ENCODE measurements at places on chromosomes 16 and 17.

DNA sequence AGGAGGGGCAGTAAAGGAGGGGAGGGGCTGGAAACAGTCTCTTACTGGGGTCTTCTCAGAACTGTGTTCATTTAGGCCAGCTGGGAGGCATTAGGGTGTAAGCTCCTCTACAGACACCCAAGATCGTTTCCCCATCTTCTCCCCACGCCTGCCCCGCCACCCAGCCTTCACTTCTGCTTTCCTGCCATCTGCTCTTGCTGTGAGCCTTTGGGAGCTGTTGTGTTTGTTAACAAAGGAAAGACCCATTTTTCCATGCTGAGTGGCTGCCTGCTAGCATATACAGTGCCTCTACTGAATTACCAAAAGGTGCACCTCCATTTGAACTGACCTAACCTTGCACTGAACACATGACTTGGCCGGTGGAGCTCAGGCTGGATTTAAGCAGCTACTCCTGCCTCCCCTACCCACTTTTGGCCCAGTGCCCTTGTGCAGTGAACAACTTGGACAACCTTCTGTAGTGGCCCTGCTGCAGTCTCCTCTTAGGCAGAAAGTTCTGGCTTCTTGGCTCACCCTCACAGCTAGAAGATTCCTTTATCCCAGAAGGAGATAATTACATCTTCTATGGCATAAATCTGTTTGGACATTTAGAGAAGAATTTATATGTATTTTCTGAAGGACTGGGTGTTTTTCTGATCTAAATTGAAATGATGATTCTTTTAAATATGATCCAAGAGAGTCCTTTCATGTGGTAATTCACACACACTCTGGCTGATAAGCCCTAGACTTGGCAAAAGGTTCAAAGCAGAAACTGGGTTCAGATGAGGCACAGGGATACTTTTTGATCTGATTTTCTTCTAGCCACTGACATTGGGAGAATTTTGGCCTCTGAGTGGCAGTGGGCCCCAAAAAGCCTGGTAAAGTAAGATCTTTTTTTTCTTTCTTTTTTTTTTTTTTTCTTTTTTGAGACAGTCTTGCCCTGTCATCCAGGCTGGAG is 81.9 kb upstream of the HNF1B start:
- DNase-seq: no peak

GRCh38 chr17:50259477-50260324 is 14.6 kb upstream of the TMEM92 start:
- no peak for DNase-seq

DNA sequence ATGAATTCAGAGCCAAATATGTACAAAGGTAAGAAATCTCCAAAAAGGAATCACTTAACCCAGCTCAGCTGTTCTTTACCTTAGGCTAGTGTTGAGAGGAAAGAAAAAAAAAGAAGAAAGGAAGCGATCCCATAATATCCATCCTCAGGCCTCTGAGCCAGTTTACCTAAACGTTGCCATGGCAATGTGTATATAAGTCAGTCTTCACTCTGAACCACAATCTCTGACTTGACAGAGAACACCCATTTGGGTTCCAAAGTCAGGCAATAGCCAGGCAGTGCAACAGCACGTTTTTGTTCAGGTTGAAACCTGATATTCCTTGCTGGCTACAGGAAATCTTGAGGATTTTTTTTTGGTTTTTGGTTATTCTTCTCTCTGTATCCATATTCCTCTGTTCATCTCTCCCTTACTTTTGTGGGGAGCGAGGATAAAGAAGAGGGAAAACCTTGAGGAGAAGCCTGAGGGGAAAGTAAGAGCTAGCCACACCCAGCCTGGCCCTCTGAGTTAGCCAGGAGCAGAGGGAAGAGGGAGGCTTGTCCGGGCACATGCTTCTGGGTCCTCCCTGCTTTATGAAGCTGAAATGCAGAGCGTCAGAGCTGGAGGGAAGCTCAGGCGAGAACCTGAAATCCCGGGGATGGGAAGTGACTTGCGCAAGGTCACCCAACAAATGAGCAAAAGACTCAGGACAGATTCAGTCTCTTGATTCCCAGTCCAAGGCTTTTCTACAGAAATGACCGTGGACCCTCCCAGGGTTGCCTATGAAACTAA is 152.7 kb downstream of the SOX9 start:
- DNase-seq: no peak

DNA sequence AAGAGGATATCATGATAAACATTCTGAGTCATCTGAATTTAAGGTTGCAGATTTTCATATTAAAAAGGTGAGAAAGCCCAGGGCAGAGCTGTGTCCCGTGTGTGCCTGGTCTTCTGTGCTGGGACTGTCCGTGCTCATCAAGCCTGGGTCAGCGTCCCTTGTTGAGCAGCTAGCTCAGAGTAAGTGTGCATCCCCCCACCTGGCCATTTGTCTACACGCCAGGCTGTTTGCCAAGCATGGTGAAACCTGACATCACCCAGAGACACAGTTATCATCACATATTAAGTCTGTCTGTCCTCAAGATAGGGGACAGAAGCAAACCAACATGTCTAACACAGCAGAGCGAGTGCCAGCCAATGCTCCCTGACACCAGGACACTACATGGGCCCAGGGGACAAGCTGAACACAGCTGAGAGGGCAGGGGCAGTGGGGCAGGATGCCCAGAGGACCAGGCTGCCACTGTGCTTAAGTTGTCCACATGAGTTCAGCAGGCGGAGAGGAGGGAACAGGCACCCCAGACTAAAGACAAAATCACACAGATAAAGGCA is 57.9 kb upstream of the CNEP1R1 start:
- no peak for DNase-seq

DNA sequence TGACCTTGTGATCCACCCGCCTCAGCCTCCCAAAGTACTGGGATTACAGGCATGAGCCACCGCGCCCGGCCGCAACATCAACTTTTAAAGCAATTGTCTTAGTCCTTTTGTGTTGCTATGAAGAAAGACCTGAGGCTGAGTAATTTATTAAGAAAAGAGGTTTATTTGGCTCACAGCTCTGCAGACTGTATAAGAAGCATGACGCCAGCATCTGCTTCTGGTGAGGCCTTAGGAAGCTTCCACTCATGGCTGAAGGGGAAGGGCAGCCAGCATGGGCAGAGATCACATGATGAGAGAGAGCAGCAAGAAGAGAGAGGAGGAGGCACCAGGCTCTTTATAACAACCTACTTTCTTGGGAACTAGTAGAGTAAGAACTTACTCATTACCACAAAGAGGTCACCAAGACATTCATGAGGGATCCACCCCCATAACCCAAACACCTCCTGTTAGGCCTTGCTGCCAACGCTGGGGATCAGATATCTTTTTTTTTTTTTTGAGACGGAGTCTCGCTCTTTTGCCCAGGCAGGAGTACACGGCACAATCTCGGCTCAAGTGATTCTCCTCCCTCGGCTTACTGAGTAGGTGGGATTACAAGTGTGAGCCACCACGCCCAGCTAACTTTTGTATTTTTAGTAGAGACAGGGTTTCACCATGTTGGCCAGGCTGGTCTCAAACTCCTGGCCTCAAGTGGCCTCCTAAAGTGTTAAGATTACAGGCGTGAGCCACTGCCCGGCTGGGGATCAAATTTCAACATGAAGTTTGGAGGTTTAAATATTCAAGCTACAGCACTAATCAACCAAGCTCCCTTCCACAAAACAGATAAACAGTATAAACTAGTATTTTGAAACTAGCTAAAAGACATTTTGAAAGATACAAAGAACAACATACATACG is 21.4 kb upstream of the GPT2 start:
- DNase-seq: no peak

GRCh38 chr17:1713160-1713877 is 3.1 kb upstream of the TLCD2 start:
- no peak for DNase-seq

- DNase-seq: no peak
Measured at GRCh38 chr17:80097844-80098691, 3.3 kb upstream of the GAA start.

DNA sequence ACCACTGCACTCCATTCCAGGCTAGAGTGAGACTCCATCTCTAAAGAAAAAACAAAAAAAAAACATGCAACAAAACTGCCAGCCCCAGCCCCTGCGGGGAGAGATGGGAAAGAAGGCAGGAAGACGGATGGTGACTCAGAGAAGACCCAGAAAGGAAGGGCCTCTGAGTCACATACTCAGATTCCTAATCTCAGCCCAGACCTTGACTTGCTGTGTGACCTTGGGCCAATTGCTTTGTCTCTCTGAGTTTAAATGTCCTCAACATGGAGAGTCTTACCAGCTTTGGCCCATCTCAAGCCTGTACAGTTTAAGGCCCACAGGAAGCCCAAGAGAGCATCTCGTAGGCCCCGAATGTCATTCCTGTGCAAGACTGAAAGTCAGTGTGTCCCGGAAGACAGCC is 86.5 kb upstream of the LHX1 start:
- no peak for DNase-seq

- DNase-seq: no peak
Measured at GRCh38 chr16:24689128-24689527, 40.3 kb upstream of the TNRC6A start.

GRCh38 chr17:29057361-29057760 is 14.4 kb downstream of the PIPOX start:
- no peak for DNase-seq

DNA sequence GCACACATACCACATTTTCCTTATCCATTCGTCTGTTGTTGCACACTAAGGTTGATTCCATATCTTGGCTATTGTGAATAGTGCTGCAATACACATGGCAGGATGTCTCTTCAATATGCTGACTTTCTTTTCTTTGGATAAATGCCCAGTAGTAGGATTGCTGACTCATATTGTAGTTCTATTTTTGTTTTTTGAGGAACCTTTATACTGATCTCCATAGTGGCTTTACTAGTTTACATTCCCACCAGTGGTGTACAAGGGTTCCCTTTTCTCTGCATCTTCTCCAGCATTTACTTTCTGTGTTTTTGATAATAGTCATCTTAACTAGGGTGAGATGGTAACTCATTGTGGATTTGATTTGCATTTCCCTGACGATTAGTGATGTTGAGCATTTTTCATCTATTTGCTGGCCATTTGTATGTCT is 118.1 kb downstream of the STXBP4 start:
- DNase-seq: no peak

- no peak for DNase-seq
Measured at GRCh38 chr16:66422366-66422765, 4.7 kb upstream of the BEAN1 start.

DNA sequence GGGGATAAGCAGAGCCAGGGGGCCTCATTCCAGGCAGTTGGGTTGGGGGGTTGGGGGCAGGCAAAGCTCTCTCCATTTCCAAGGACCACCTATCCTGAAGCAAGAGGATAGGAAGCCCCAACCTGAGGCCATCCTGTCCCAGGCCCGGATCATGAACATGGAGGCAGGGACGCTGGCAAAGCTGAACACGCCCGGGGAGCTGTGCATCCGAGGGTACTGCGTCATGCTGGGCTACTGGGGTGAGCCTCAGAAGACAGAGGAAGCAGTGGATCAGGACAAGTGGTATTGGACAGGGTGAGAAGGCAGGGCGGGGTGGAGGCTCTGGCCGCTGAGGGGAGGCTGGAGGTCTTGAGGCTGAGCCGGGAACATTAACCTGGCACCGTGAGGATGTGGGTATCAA is 3.6 kb upstream of the CHAD start:
- DNase-seq: no peak
